ENCODE measurements at places on chromosomes 16 and 17. TPM values are rescaled to one million over a fixed set of nuclear protein-coding genes. Genes with fewer than 3 reads are reported as not detected.
A peak's percentile ranks its signal among the peaks of the same experiment; 100 is the strongest.

DNA sequence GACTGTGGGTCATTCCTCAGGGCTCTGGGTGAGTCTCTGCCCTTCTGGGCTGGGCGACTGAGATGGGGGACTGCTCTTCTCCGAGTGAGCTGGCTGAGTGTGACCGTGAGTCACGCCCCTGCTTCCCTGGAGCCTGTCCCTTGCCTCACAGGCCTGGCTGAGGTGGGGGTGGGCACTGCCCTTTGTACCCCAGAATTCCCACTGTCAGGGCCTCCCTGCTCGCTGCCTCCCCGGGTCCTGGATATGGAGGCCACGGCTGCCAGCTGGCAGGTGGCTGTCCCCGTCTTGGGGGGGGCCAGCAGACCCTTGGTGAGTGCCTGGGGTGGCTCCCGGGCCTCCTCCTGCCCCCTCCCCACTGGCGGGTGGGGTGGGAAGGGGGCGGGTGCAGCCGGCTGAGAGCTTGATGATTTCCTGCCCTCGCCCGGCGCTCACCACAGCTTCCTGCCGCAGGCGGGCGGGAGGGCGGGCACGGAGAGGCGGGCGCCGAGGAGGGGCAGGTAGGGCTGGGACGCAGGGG is at the start of gene LAT:
Gene LAT, plus strand, starts transcription at position 434 of the 517 bp plus-strand sequence. CDS start 366 bp downstream, outside the sequence.
- peak within 1 kb of the TSS; percentile 100 for H3K4me3 ChIP-seq
- H3K27me3 ChIP-seq, result no peaks in the 10 kb centered on the region
- DNase-seq, result peak; percentile 84
- H3K4me1 ChIP-seq, result peaks cover 47% of the 10 kb centered on the region
- peaks cover 83% of the 10 kb centered on the region for H3K36me3 ChIP-seq
- H3K27ac ChIP-seq, result peak within 1 kb of the TSS; percentile 97

DNA sequence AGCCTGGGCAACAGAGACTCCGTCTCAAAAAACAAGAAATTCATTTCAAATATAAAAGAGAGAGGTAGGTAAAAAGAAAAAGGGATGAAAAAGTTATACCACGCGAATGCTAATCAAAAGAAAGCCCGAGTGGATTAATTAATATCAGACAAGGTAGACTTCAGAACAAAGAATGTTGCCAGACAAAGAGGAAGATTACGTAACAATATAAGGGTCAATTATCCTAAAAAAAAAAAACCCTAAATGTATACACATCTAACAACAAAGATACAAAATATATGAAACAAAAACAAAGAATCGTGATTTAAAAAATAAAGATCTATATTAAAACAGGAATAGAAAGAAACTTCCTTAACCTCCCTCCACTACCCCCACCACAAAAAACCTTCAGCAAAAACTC is 44.1 kb downstream of the CCDC57 start:
- H3K36me3 ChIP-seq, result peaks cover 17% of the 10 kb centered on the region
- no peak overlapping the region for H3K4me3 ChIP-seq
- no peak overlapping the region for H3K27ac ChIP-seq
- H3K27me3 ChIP-seq, result no peaks in the 10 kb centered on the region

- H3K27ac ChIP-seq, result peak overlapping the region; percentile 99
- H3K4me1 ChIP-seq, result peaks cover 50% of the 10 kb centered on the region
- peaks cover 43% of the 10 kb centered on the region for H3K36me3 ChIP-seq
- peak overlapping the region; percentile 99 for H3K4me3 ChIP-seq
Measured at GRCh38 chr16:24540602-24541210, 1.3 kb downstream of the RBBP6 start.

GRCh38 chr16:47734987-47735594 is 274.0 kb downstream of the PHKB start:
- DNase-seq, result no peak
- H3K36me3 ChIP-seq, result no peaks in the 10 kb centered on the region
- no peak overlapping the region for H3K27ac ChIP-seq

GRCh38 chr16:87580855-87581261 is 21.4 kb upstream of the JPH3 start:
- DNase-seq, result no peak
- H3K27ac ChIP-seq, result no peak overlapping the region
- H3K36me3 ChIP-seq, result no peaks in the 10 kb centered on the region
- peaks cover 12% of the 10 kb centered on the region for H3K27me3 ChIP-seq
- H3K4me3 ChIP-seq, result no peak overlapping the region

- peak within 1 kb of the TSS; percentile 87 for H3K27ac ChIP-seq
- peaks cover 24% of the 10 kb centered on the region for H3K27me3 ChIP-seq
- peaks cover 80% of the 10 kb centered on the region for H3K4me1 ChIP-seq
Measured at GRCh38 chr16:10876799-10877341, at the start of gene CIITA. TSS of gene CIITA (plus strand) at chr16:10877202. CDS start at chr16:10877331, 129 bp downstream.

DNA sequence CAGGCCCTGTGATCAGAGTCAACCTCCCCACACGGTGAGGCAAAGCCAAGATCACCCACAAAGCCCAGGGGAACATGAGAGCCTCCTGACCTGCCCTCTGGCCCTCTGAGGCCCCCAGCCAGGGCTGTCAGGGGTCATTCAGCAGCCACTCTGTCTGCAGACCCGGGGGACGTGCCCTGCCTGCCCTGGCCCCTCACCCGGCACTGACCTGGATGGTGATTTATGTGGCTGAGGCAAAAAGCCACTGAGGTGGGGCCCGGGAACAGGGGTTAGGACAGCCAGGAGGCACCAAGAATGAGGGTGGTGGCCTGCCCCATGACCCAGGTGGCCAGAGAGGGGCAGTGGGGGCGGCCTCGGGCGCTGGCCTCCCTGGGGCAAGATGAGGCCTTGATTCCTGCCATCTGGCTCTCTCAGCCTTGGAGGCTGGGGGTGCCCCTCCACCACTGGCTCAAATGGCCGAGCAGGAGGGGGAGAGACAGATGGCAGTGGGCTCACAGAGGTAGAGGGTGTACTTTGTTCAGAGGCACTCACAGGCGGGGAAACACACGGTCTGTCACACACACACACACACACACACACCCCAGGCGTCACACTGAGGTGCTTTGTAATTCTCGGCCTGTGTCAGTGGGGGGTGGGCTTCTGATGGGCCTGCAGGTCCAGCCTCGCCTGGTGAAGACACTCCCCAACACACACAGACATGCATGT is 174.0 kb upstream of the GSE1 start:
- no peaks in the 10 kb centered on the region for H3K27me3 ChIP-seq
- no peaks in the 10 kb centered on the region for H3K36me3 ChIP-seq
- no peak overlapping the region for H3K4me3 ChIP-seq
- H3K4me1 ChIP-seq, result no peaks in the 10 kb centered on the region
- H3K27ac ChIP-seq, result no peak overlapping the region
- no peak for DNase-seq

DNA sequence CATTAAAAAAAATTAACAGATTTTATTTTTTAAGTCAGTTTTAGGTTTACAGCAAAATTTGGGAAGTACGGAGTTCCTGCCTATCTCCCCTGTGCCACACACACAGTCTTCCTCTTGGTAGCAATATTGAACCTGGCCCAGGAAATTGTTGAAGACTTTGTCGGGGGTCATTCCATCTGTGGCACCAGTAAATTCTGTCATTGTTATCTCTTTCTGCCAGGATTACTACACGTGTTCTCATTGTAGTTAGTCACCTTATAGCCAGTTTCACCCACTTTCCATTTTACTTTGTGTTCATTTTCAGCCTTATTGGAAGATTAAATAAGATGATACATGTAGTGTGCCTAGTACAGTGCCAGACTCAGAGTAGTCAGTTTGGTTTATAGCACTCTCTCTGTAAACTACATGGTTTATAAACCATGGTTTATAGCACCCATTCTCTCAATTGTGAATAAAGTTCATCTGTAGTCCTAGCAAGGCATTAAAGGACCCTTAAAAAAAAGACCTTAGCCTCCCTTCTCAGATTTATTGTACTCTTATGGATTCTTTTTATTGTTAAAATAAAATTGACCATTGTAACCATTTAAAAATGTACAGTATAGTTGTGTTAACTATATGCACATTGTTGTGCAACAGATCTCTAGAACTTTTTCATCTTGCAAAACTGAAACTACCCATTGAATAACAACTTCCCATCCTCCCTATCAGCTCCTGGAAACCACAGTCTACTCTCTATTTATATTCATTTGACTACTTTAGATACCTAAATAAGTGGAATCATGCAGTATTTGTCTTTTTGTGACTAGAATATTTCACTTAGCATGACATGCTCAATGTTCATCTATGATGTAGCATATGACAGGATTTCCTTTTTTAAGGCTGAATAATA is 36.1 kb downstream of the NLK start:
- no peak overlapping the region for H3K4me3 ChIP-seq
- H3K36me3 ChIP-seq, result peaks cover 10% of the 10 kb centered on the region
- H3K27ac ChIP-seq, result no peak overlapping the region

GRCh38 chr16:80167657-80168390 is 373.0 kb upstream of the DYNLRB2 start:
- DNase-seq, result no peak
- H3K27me3 ChIP-seq, result peaks cover 1% of the 10 kb centered on the region
- H3K36me3 ChIP-seq, result no peaks in the 10 kb centered on the region
- no peaks in the 10 kb centered on the region for H3K4me1 ChIP-seq
- H3K4me3 ChIP-seq, result no peak overlapping the region

GRCh38 chr17:80890196-80890920 is 101.3 kb upstream of the CHMP6 start:
- no peak for DNase-seq
- H3K4me1 ChIP-seq, result peaks cover 73% of the 10 kb centered on the region
- no peaks in the 10 kb centered on the region for H3K27me3 ChIP-seq
- peak overlapping the region; percentile 77 for H3K4me3 ChIP-seq

GRCh38 chr16:17447101-17447569 is 23.6 kb downstream of the XYLT1 start:
- no peak for DNase-seq
- H3K36me3 ChIP-seq, result peaks cover 67% of the 10 kb centered on the region
- H3K4me3 ChIP-seq, result no peak overlapping the region
- peaks cover 51% of the 10 kb centered on the region for H3K4me1 ChIP-seq

GRCh38 chr17:6724009-6724408 is 10.8 kb upstream of the SLC13A5 start:
- DNase-seq, result no peak
- H3K36me3 ChIP-seq, result no peaks in the 10 kb centered on the region
- peaks cover 41% of the 10 kb centered on the region for H3K27me3 ChIP-seq
- H3K27ac ChIP-seq, result no peak overlapping the region

GRCh38 chr16:67399218-67399733 is 6.0 kb upstream of the TPPP3 start:
- peaks cover 20% of the 10 kb centered on the region for H3K27me3 ChIP-seq
- DNase-seq, result peak; percentile 40
- H3K4me3 ChIP-seq, result no peak overlapping the region

- no peak overlapping the region for H3K27ac ChIP-seq
- H3K27me3 ChIP-seq, result no peaks in the 10 kb centered on the region
- peaks cover 2% of the 10 kb centered on the region for H3K36me3 ChIP-seq
Measured at GRCh38 chr16:79069121-79069520, 531.4 kb downstream of the MAF start.

- no peak overlapping the region for H3K27ac ChIP-seq
- H3K4me1 ChIP-seq, result no peaks in the 10 kb centered on the region
- H3K36me3 ChIP-seq, result no peaks in the 10 kb centered on the region
- no peak overlapping the region for H3K4me3 ChIP-seq
- DNase-seq, result no peak
Measured at GRCh38 chr16:86038926-86039310, 140.0 kb downstream of the IRF8 start.

GRCh38 chr16:77171745-77172635 is 19.0 kb upstream of the MON1B start:
- no peak overlapping the region for H3K27ac ChIP-seq
- H3K4me1 ChIP-seq, result no peaks in the 10 kb centered on the region
- DNase-seq, result peak; percentile 59

DNA sequence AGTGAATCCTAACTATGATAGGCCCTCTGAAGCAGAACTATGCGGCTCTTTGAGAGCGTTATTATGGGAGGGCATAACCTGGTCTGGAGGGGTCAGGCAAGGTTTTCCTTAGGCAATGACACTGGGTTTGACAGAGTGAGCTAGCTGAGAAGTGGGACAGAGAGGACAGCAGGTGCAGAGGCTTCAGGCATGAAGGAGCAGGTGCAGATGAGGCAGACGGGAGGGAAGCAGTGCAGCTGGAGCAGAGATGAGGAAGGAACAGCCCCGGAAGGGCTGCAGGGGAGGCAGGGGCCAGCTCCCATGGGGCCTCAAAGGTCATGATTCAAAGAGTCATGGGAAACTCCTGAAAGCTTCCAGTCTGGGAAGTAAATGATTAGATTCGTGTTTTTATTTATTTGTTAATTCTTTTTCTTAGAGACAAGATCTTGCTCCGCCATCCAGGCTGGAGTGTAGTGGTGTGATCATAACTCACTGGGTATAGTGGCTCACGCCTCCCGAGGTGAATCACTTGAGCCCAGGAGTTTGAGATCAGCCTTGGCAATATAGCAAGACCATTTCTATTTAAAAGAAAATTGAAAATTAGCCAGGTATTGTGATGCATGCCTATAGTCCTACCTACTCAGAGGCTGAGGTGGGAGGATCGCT is 5.4 kb downstream of the MARCHF10 start:
- DNase-seq, result no peak
- no peak overlapping the region for H3K4me3 ChIP-seq
- no peaks in the 10 kb centered on the region for H3K36me3 ChIP-seq
- H3K27me3 ChIP-seq, result peaks cover 23% of the 10 kb centered on the region
- no peak overlapping the region for H3K27ac ChIP-seq
- no peaks in the 10 kb centered on the region for H3K4me1 ChIP-seq

DNA sequence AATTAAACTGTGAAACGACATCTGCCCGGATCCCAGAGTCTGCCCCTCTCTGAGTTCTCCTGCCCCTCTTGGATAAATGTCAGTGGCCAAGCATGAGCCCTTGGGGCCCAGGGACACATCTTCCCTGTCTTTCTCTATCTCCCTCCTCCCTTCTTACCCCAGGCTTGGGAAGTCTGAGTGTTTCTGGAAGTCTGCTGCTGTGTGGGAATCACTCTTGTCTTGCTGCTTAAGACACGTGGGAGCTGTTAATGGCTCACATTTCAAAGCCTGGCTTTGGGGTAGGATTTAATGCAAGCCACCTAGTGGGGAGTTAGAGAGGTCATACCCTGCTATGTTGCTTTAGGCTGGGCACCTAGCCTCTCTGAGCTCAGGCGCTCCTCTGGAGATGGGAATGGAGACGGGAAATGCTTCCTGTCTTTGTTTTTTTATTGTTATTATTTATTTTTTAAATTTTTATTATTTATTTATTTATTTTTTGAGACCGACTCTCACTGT is 218.5 kb upstream of the CIBAR2 start:
- H3K36me3 ChIP-seq, result no peaks in the 10 kb centered on the region
- H3K27ac ChIP-seq, result no peak overlapping the region
- peaks cover 8% of the 10 kb centered on the region for H3K27me3 ChIP-seq
- H3K4me1 ChIP-seq, result peaks cover 14% of the 10 kb centered on the region

Gene CORO7
- 196 TPM for total RNA-seq

Gene LRRC37A
- total RNA-seq, result 1.5 TPM

Gene KRT24
- total RNA-seq, result not detected

Gene TP53I13
- total RNA-seq, result 75.0 TPM

Gene PIRT
- total RNA-seq, result not detected

Gene MGAT5B
- total RNA-seq, result 0.12 TPM

Gene KDM6B
- 12.8 TPM for total RNA-seq
